ENCODE measurements at places on chromosomes 7 and 10. TPM values are rescaled to one million over a fixed set of nuclear protein-coding genes. Genes with fewer than 3 reads are reported as not detected.

DNAH11 gene
- 3.0 TPM for total RNA-seq

CCNJ gene
- 11.8 TPM for total RNA-seq

TMEM236 gene
- total RNA-seq = 0.64 TPM

PLEKHS1 gene
- 0.18 TPM for total RNA-seq

ZNF107 gene
- 6.5 TPM for total RNA-seq

STK17A gene
- total RNA-seq = 9.2 TPM

PDZD7 gene
- total RNA-seq = 1.6 TPM

C10orf67 gene
- total RNA-seq = 1.8 TPM

C10orf53 gene
- not detected for total RNA-seq

CYP3A7 gene
- 0.35 TPM for total RNA-seq
